Jurkat, Clone E6-1 (cell line): ENCODE measurements at places on chromosomes 11 and 22.

DNA sequence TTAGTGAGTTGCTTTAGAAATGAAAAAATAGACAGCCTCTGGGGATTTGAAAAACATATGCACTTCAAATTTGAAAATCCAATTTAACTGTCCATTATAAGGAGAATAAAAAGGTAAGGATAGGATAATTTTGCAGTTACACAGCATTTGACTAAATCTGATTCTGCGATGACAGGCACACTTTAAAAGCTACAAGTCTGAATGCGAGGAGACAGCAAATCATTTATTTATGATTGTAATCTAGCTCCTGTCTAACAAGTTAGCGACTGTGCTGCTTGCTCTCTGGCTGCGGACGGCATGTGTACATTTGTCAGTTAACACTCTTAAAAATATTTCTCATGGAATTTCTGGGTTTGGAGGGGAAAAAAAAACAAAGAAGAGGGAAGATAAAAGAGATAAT lies 514.8 kb downstream of the MN1 start:
- no peak for DNase-seq

GRCh38 chr11:376531-377173 lies 7.4 kb downstream of the B4GALNT4 start:
- no peak for DNase-seq

GRCh38 chr11:113188371-113188834 lies 126.0 kb upstream of the TTC12 start:
- no peak for DNase-seq

DNA sequence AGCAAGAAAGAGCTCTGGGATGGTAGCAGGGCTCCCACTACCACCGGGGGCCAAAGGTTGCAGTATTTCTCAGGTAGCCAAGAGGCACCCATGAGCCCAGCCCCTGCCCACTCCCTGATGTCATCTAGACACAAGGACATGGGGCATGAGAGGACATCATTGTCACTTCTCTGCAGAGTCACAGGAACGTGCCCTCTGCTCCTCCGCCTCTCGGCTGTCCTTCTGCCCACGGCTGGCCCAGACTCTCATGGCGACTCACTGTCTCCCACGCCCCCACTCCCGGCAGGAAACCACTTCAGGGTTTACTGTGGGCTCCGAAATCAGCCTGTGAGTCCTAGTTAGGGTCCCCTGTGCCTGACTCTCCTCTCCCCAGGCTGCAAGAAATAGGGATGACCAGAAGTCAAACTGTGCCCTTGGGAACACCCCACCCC lies 1.8 kb upstream of the GAL start:
- no peak for DNase-seq

DNA sequence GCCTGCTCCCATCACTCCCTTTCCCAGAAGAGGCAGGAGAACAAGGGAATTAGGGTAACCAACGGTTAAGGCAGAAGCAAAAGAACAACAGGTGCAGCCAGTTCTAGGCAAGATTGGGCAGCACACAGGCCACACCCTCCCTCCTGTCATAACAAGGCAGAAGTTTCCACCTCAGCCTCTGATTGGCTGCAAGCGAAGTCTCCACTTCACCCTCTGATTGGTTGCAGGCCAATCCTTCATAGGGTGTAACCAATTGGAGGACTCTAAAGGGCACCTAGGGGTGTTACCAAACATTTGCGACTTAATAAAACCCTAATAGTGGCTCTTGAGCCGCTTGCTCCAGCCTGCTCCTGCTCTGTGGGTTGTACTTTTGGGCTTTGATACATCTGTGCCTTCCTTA lies 153.8 kb downstream of the CACNA1I start:
- DNase-seq: peak; percentile 41

DNA sequence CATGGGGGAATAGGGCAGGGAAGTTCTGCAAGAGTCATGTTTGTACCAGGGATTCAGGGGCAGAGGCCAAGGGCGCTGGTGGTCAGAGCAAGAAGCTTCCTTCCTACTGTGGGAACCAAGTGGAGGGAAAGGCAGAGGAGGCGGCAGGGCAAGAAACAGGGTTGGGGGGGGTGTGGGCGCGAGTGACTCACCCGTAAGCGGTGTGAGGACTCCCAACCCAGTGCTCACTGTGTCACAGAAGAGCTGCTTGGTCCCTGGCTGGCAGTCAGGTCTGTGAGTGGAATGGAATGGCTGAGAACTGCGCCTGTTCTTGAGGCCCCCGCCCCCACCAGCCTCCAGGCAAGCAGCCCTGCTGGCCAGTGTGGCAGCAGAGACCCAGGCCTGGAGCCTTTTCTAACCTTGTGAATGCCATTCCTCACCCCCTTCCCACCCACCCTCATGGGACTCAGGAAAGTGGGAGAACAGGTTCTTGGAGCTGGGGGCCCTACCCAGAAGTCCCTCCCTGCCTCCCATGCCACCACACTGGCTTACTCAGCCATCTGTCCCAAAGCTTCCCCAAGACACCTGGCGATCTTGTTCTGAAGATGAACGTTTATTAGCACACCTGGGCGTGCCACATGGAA lies 4.7 kb downstream of the LRRC10B start:
- DNase-seq: no peak

DNA sequence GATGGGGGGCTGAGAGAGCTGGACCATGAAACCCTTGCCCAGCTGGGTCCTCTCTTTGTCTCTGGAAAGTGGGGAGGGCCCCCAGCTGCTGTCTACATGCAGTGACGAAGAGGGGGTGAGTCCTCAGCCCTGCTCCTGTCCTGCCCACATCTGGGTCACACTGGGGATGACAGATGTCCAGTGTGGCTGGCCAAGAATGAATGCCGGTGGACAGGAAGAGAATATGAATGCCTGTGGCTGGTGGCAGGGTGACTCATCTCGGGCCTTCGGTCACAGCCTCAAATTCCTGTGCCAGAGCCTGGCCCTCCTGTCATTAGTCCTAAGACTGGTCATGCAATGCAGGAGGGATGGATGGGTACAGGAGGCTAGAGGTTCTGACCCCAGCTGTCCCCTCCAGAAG lies 2.2 kb upstream of the PNPLA3 start:
- no peak for DNase-seq

DNA sequence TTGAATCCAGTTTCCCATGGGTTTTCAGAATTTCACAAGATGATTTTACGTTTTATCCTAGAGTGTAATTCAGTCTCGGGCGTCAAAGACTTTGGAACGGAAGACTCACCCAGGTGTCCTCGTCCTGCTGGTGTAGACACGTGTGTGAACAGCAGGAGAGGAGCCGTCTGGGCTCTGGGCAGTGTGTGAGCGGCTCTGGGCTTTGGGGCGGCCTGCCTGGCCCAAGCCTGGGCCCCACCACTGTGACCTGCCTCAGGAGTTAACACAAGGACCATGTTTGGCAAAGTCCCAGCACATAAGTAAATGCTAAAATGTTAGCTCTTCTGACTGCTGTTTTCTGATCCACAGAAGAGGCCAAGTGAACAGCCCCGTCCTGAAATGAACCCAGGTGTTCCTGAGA lies 1093.3 kb downstream of the BRD1 start:
- no peak for DNase-seq

DNA sequence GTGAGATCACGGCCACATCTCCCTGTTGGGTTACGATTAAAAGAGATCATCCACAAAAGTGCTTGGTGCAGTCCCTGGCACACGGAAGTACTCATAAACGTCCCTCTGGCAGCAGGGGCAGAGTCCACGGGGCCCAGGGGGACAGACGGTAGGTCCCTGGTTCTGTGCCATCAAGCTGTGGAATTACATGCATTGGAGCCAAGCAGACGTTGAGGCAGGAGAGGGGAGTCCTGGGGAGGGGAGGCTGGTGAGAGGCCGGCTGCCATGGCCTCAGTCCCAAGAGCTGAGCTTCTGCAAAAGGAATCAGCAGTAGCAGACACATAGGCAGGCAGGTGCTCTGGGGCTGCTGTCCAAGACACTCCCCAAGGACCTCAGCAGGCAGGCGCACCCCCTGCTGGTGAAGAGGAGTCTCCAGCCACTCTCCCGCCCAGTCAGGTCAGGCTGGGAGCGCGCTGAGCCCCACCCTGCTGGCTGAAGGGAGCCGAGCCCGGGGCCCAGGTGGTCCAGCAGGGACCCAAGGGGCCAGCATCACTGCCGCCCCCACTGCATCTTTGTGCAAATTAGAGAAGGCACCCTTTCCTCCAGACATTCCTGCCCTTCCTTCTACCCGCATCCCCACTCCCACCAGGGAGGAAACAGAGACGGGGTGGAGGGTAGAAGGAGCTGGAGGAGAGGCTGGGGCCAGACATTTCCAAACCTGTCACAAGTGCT lies 7.6 kb upstream of the KCTD17 start:
- no peak for DNase-seq

- DNase-seq: no peak
Measured at GRCh38 chr22:19607192-19608002, 83.2 kb upstream of the CLDN5 start.

DNA sequence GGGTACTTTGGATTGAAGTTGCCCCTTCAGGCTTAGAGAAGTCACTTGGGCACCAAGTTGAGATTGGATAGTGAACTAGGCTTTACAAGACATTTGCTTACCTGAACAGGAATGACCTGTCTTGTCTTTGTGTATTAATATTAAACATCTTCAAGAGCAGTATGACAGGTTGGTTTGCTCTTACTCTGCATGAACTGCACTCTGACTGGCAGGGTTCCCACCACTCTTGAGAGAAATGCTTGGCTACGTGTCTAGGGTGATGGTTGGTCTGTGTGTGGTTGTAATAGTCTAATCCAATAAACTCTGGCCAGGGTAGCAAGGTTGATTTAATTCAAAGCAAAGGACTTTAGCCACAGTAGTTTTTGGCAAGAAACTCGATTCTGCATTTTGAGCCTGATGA lies 20.1 kb upstream of the SPTBN2 start:
- no peak for DNase-seq

GRCh38 chr22:47238690-47239473 lies 476.4 kb downstream of the TBC1D22A start:
- no peak for DNase-seq

DNA sequence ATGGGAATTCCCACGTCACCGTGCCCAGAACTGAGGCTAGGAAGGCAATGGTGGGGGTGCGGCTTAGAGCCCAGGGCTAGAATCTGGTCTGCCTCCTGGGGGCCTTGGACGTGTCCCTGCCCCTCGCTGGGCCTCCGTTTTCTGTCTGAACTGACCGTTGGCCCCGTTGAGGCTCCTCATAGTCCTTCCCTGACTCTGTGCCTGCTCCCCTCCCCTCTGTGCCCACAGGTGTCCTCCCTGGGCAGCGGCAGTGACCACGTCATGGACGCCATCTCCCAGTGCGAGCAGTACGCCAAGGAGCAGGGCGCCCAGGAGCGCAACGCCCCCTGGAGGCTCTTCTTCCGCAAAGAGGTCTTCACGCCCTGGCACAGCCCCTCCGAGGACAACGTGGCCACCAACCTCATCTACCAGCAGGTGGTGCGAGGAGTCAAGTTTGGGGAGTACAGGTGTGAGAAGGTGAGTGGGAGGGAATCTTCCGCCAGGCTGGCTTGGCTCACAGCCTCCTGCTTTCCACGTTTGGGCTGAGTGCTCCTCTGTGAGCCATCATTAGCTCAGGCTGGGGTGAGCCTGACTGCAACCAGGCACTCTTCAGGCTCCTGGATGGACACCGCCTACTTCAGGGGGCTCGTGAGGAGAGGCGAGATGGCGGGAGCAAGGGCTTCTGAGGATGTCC lies 63.9 kb downstream of the MYO7A start:
- DNase-seq: peak; percentile 80

DNA sequence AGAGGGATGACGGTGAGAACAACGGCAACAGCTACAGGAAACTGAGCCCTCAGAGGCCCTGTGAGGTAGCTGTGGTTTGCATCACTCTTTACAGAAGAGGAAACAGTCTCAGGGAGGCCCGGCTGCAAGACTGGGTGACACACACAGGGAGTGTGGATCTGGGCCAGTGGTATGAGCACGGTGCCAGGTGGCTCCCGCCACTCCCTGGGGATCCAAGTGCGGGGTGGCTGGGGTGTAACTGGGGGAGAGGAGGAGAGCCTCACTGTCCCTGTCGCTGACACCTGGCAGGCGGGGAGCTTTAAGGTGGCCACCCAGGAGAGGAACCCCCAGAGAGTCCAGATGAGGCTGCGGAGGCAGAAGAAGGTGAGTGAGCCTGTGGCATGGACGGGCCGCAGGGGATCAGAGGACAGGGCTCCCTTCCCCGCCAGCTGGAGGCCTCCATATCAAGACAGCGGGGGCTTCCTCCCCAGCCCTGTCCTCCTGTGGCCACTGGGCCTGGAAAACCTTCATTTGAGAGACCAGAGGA lies 5.6 kb downstream of the RGL4 start:
- peak; percentile 95 for DNase-seq

DNA sequence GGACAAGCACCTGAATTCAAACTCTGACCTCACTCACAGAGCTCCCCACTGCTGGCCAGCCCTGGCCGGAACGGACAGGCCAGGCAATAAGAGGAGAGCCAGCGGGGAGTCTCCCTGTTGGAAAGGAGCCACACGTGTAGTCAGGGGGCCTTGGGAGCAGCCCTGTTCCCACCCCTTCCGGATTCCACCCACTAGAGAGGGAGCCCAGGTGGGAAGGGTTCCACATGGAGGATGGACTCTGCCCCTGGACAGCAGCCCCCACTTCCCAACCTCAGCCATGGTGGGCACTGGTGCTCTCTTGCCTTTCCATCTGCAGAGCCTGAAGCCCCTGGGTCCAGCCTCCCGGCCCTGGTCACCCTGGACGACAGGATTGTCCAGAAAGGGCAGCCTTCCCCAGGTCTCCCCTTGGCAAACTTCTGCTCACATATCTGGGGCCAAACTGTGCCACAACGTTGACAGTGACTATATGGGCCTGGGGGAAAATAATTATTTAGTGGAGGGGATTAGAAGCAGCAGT lies 7.5 kb upstream of the APOBEC3A start:
- DNase-seq: no peak

DNA sequence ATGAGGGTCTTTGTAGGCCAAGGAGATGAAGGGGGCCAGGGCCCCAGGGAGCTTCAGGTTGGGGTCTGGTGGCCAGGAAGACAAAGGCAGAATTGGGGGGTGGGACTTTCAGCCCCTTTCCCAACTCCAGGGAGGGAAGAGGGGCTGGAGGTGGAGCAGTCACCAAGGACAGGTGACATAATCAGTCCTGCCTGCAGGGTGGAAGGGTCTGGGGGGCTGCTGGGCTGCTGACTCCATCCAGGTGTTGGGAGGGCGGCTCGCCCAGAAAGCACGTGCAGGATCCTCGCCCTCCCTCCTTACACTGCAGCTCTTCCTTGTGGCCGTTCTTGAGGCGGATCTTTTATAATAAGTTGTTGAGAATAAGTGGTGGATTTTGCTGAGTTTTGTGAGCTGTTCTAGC lies 1491.1 kb downstream of the TBC1D22A start:
- DNase-seq: no peak

DNA sequence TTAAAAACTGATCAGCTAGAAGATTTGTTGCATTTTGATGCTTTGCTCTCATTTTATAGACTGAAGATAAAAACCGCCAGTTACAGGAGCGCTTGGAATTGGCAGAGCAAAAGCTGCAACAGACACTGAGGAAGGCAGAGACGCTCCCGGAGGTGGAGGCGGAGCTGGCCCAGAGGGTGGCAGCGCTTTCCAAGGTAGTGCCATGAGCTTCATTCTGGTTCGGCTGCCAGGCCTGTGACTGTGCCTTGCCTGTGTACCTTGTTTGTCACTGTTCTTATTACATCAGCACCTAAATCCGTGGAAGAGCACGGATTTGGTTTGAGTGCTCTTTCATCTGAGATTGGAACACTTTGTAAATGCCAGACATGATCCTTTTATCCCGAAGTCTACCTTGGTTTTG lies 61.4 kb downstream of the PPFIA1 start:
- no peak for DNase-seq

GRCh38 chr11:12185914-12186313 lies 75.5 kb downstream of the MICAL2 start:
- no peak for DNase-seq
